ENCODE measurements at places on chromosomes 6 and 20.

DNA sequence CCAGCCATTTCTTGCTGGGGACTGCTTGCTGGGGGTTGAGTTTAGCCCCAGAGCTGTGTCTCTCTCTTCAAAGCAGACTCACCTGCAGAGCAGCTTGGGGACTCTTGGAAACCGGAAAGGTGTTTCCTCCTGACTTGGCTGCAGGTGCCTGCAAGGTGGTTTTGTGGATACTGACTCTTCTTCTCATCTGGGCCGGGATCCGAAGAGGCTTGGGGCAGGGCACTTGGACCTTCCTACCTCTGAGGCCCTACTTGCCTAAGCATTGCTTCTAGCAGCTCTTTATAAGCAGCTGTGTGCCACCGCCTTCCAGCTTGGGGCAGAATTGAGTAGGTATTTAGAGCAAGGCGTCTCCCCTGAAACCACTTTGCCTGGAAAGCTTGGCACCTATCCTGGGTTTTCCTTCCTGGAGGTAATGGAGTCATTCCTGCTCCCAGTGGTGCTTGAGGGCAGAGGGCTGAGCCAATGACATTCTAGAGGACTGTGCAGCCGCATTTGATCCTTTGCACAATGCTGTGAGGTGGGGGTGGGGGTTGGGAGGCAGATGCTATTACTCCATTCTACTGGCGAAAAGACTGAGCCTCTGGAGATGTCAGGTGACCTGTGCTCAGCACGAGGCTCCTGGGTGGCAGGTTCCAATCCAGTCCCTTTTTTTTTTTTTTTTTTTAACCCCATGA lies 3.4 kb upstream of the CTSZ start:
- H3K27ac ChIP-seq = no peak overlapping the region
- no peak for DNase-seq
- H3K27me3 ChIP-seq = no peaks in the 10 kb centered on the region
- H3K4me1 ChIP-seq = peaks cover 30% of the 10 kb centered on the region
- no peaks in the 10 kb centered on the region for H3K36me3 ChIP-seq
- no peak overlapping the region for H3K4me3 ChIP-seq

- H3K27ac ChIP-seq = no peak overlapping the region
- H3K27me3 ChIP-seq = peaks cover 4% of the 10 kb centered on the region
- H3K36me3 ChIP-seq = no peaks in the 10 kb centered on the region
- no peak overlapping the region for H3K4me3 ChIP-seq
- DNase-seq = no peak
Measured at GRCh38 chr6:79617518-79617941, 13.6 kb upstream of the SH3BGRL2 start.

DNA sequence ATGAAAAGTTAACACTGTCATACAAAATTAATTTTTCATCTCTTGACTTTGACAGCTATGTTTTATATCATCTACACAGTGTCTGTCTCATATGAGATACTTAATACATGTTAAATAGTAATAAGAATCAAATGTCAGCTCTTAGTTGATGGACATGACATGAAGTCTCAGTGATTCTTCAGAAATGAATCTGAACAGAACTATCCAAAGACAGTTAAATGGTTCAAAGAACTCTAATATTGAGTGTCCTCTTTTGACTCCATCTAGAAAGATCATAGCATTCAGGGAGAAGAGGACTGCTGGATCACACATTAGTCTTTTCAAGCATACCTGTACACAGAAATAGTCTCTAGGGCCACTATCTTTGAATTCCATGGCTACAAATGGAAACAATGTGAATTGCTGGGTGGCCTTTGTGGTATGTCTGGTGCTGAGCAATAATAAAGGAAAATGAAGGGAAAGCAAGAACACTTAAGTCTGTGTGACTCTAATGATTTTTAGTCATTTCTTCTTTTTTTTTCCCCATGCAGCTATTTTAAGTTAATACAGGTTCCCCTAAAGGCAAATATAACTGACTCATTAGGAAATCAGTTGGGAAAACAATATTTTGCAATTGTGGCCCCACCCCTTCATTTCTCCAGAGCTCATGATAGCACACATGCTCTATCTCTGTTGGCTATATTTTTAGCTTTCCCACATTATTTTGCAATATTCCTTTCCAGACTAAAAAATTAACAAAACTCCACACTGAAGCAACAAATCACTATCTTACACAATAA lies 367.5 kb downstream of the GRIK2 start:
- DNase-seq = no peak
- no peaks in the 10 kb centered on the region for H3K4me1 ChIP-seq
- H3K27ac ChIP-seq = no peak overlapping the region
- no peaks in the 10 kb centered on the region for H3K36me3 ChIP-seq

DNA sequence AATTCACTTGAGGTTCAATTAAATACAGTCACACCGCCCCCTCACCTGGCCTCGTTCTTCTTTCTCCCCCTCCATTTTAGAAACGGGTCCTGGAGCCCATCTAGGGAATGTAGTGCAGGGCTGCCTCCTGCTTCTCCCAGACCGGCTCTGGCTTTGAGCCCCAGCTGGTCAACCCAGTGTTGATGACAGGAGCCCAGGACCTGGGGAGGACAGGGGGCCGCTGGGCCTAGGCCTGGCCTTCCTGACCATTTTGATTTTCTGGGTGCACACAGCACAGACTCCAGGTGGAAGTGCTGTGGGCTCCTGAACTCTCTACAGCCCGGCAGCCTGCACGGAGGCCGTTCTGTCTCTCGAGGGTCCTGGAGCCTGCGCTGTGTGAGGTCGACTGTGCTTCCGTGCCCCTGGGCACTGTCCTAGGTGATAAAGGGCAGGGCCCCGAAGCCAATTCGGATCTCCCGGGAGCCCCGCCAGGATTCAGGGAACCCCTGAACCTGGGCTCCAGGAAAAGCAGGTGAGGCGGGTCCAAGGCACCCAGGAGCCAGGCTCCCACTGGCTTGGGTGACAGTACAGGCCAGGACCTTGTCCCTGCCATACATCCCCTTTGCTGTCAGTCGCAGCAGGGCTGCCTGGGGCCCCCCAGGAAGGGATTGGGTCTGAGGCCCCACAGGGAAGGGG lies 23.3 kb downstream of the NPEPL1 start:
- no peak overlapping the region for H3K27ac ChIP-seq
- no peaks in the 10 kb centered on the region for H3K4me1 ChIP-seq
- peaks cover under 1% of the 10 kb centered on the region for H3K27me3 ChIP-seq
- H3K4me3 ChIP-seq = no peak overlapping the region

DNA sequence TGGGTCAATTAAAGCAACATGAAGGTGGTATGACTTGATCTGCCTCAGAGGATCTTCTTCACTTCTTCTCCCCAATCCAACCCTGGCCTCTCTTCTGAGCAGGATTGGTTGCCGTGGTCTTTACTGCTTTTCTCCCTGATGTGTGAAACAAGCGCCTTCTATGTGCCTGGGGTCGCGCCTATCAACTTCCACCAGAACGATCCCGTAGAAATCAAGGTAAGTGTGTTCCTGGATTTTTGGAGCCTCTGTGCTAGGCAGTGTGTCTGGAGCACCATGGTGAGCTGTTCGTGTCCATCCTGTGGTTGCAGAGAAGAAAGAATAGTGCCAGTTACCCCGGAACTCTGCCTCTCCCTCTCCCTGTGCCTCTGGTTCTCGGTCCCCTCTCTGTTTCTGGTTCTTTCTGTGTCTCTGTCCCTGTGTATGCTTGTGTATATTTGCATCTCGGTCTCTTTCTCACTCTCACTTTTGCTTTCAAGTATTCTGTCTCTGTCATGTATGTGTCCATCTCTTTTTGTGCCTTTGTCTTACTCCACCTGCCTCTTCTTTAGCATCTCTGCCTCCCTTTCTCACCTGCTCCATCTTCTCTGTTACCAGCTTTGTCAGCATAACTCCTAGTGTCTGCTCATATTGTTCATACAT lies 23.5 kb downstream of the TM9SF4 start:
- no peak overlapping the region for H3K27ac ChIP-seq
- H3K27me3 ChIP-seq = no peaks in the 10 kb centered on the region
- peaks cover 19% of the 10 kb centered on the region for H3K36me3 ChIP-seq

DNA sequence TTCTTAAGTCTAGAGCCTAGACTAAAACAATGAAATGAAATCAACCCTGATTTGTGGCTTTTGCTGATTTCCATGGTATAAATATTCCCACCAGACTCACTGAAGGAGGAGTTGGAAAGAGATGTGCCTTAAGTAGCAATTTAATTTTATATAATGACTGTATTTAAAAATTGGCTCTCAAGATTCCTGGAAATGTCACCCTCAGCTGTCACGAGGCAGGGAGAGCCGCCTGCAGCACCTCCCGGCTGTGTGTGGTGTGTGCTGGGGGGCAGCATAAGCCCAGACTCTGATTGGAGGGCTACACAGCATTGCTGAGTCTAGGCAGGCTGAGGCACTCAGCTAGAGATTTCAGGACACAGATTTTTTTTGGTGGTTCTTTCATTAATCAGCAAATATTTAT lies 40.6 kb upstream of the TMEM181 start:
- H3K4me3 ChIP-seq = no peak overlapping the region
- no peak for DNase-seq
- peaks cover 20% of the 10 kb centered on the region for H3K27me3 ChIP-seq
- H3K27ac ChIP-seq = no peak overlapping the region
- no peaks in the 10 kb centered on the region for H3K36me3 ChIP-seq

GRCh38 chr6:154457046-154457713 lies 53.3 kb downstream of the CNKSR3 start:
- H3K4me3 ChIP-seq = no peak overlapping the region
- peaks cover 3% of the 10 kb centered on the region for H3K4me1 ChIP-seq
- H3K36me3 ChIP-seq = no peaks in the 10 kb centered on the region
- H3K27me3 ChIP-seq = peaks cover 9% of the 10 kb centered on the region

DNA sequence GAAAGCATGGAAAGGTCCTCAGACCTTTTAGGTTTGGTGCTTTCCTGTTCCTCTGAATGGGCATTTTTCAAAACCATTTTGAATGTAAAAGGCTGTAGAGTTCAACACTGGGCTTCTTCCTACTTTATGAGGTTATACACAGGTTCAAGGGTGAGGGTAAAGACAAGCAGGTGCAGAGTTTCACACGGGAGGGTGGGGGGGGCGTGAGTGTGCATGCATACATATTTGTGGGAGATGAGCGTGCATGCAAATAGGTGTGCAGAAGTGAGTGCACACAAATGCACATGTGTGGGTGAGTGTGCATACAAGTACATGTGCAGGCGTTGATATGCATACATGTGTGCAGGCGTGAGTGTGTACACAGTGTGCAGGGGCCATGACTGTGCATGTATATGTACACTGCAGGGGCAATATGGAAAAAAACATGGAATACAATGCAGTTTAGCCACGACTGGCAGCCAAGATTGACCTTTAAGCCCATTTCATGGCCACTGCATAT lies 183.1 kb downstream of the GMPR start:
- H3K27ac ChIP-seq = peak overlapping the region; percentile 94
- H3K4me3 ChIP-seq = peak overlapping the region; percentile 58
- no peaks in the 10 kb centered on the region for H3K36me3 ChIP-seq
- DNase-seq = no peak
- no peaks in the 10 kb centered on the region for H3K27me3 ChIP-seq

GRCh38 chr20:36754656-36755222 lies 8.8 kb upstream of the NDRG3 start:
- no peak overlapping the region for H3K4me3 ChIP-seq
- no peaks in the 10 kb centered on the region for H3K4me1 ChIP-seq
- H3K27me3 ChIP-seq = no peaks in the 10 kb centered on the region
- peaks cover 49% of the 10 kb centered on the region for H3K36me3 ChIP-seq
- DNase-seq = peak; percentile 47

DNA sequence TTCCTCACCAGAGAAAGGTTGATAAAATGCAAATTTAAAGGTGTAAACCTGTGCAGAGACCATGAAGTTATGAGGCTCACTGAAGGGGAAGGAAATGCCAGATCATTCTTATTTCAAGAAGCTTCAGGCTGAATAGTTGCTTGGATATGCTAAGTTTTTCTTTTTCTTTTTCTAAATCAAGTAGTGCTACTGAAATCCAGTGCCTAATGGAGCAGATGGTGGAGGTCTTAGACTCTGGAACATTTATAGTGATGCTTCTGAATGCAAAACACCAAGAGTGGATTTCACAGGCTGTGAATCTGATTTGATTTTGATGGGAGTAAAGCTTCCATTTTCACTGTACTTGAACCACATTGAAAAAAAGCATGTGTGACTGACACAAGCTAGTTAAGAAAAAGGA lies 151.2 kb upstream of the BEND3 start:
- no peak overlapping the region for H3K4me3 ChIP-seq
- H3K27ac ChIP-seq = peak overlapping the region; percentile 32
- no peaks in the 10 kb centered on the region for H3K27me3 ChIP-seq

DNA sequence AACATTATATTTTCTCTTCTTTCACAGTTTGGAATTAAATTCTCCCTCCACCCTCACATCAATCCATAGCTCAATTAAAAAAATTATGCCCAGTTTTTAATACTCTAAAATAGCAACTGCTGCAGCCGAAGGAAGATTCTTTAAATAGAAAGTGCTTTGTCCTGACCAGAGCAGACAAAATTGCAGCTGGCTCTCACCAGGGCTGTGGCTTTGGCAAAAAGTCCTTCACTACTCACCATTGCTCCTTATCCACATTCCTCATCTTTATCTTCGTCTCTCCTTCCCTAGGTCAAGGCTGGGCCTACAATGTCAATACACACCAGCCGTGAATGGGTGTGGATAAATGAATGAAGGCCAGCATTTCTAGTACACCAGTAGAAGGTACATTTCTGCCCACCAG lies 107.9 kb upstream of the VGLL2 start:
- no peaks in the 10 kb centered on the region for H3K4me1 ChIP-seq
- H3K27ac ChIP-seq = no peak overlapping the region
- H3K4me3 ChIP-seq = no peak overlapping the region
- no peaks in the 10 kb centered on the region for H3K27me3 ChIP-seq

- no peaks in the 10 kb centered on the region for H3K27me3 ChIP-seq
- no peak for DNase-seq
- H3K27ac ChIP-seq = no peak overlapping the region
- H3K4me1 ChIP-seq = peaks cover 15% of the 10 kb centered on the region
Measured at GRCh38 chr6:1540864-1541521, 68.7 kb upstream of the FOXC1 start.

DNA sequence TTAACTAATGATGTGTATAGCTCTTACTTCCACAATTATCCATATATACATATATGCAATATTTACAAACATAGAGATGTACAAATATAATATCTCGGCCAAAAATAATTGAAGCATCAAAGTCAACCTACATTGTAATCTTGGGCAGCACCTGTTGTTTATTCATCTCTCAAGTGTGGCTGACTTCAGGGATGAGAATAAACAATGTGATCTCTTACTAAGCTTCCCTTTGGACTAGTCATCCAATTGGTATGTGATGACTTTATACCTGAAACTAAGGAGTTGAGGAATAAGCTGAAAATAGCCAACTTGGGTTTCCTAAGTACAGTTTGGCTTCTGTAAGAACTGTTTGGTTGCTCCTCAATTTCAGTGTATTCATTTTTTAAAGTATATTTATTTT lies 256.6 kb downstream of the KHDC1L start:
- DNase-seq = no peak
- no peaks in the 10 kb centered on the region for H3K27me3 ChIP-seq
- H3K4me3 ChIP-seq = no peak overlapping the region
- H3K27ac ChIP-seq = no peak overlapping the region

GRCh38 chr6:142322066-142322465 lies 20.3 kb downstream of the ADGRG6 start:
- H3K27ac ChIP-seq = no peak overlapping the region
- H3K4me3 ChIP-seq = no peak overlapping the region
- no peaks in the 10 kb centered on the region for H3K4me1 ChIP-seq

- H3K4me3 ChIP-seq = peak overlapping the region; percentile 80
- H3K27ac ChIP-seq = peak overlapping the region; percentile 100
- peak; percentile 80 for DNase-seq
- H3K4me1 ChIP-seq = peaks cover 44% of the 10 kb centered on the region
Measured at GRCh38 chr20:35663516-35664465, 909 bp downstream of the CPNE1 start.

GRCh38 chr20:46767127-46767761 lies 57.8 kb downstream of the SLC2A10 start:
- DNase-seq = peak; percentile 51
- H3K36me3 ChIP-seq = no peaks in the 10 kb centered on the region
- no peaks in the 10 kb centered on the region for H3K4me1 ChIP-seq
- H3K27me3 ChIP-seq = peaks cover 10% of the 10 kb centered on the region
- no peak overlapping the region for H3K27ac ChIP-seq
- H3K4me3 ChIP-seq = no peak overlapping the region

Data from activated CD4-positive, alpha-beta T cell treated with anti-CD3 and anti-CD28 coated beads for 36 hours (primary cell).